ENCODE measurements at places on chromosomes 2 and 18. TPM values are rescaled to one million over a fixed set of nuclear protein-coding genes. Genes with fewer than 3 reads are reported as not detected.

HOXD11 gene
- not detected for total RNA-seq

- no peak overlapping the region for H3K4me3 ChIP-seq
- no peak overlapping the region for H3K27ac ChIP-seq
- H3K36me3 ChIP-seq, result peaks cover 47% of the 10 kb centered on the region
- DNase-seq, result peak; percentile 61
- H3K27me3 ChIP-seq, result no peaks in the 10 kb centered on the region
These were observed 75.7 kb upstream of the TFCP2L1 start for GRCh38 chr2:121360566-121361300.

DNA sequence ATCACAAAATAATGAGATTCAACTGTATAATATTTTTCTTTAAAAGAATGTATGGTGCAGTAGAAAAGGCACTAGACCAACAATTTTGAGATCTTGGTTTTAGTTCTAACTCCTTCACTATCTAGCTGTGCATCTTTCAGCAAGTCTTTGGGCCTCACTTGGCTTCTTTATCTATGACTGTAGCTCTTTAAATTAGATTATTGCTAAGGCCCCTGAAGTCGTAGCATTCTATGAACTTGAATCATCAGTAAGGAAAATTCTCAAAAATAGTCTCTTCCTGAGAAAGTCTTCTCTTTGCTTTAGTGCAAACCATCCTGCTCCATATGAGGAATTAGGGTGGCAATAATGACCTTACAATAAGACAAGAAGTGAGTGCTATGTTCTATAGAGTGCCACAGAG, 140.4 kb downstream of the FTCDNL1 start:
- H3K27me3 ChIP-seq, result no peaks in the 10 kb centered on the region
- H3K27ac ChIP-seq, result no peak overlapping the region
- H3K4me1 ChIP-seq, result no peaks in the 10 kb centered on the region
- no peak overlapping the region for H3K4me3 ChIP-seq

GRCh38 chr18:11750581-11751310, 61.7 kb downstream of the GNAL start:
- no peak overlapping the region for H3K4me3 ChIP-seq
- H3K4me1 ChIP-seq, result no peaks in the 10 kb centered on the region
- H3K27ac ChIP-seq, result no peak overlapping the region

DNA sequence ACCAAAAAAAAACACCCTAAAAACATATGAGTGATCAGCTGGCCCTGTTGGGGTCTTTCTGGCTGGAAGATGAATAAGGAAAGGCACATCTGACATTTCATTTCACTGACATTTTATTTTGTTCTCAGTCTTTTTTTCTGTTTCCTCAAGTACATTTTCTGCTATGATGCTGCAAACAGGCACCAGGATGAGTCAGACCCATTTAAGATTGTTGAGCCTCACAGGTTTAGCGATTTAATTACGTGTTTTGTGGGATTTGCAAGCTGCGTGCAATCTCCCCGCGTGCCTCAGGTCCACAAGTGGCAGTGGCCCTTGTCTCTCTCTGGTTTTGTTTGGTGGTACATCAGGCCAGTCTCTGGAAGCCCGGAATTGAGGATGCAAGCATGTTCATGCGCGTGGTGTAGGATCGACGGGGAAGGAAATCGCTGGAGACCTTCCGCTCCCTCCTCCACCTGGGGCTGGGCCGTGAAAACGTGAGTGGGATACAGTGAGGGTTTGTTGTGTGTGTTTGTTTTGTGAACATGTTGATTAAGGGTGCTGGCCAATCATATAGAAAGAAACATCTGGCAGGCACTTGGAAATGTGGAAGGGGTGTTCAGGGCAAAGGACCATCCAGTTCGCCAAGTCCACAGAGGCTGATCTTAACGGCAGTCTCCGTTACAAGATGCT, 120.2 kb upstream of the ZNF516 start:
- H3K36me3 ChIP-seq, result no peaks in the 10 kb centered on the region
- H3K27ac ChIP-seq, result no peak overlapping the region
- H3K4me1 ChIP-seq, result no peaks in the 10 kb centered on the region
- no peak overlapping the region for H3K4me3 ChIP-seq
- no peak for DNase-seq
- H3K27me3 ChIP-seq, result no peaks in the 10 kb centered on the region

SMYD1 gene
- total RNA-seq, result 2.7 TPM

GRCh38 chr2:113158884-113159553, 14.8 kb upstream of the PSD4 start:
- H3K27me3 ChIP-seq, result no peaks in the 10 kb centered on the region
- no peaks in the 10 kb centered on the region for H3K36me3 ChIP-seq
- DNase-seq, result no peak
- H3K4me3 ChIP-seq, result no peak overlapping the region
- no peaks in the 10 kb centered on the region for H3K4me1 ChIP-seq

GRCh38 chr2:29482348-29482747, 367.1 kb downstream of the CLIP4 start:
- no peak for DNase-seq
- no peak overlapping the region for H3K27ac ChIP-seq
- no peaks in the 10 kb centered on the region for H3K27me3 ChIP-seq
- no peaks in the 10 kb centered on the region for H3K36me3 ChIP-seq
- H3K4me1 ChIP-seq, result no peaks in the 10 kb centered on the region
- H3K4me3 ChIP-seq, result no peak overlapping the region

- no peak overlapping the region for H3K4me3 ChIP-seq
- H3K27me3 ChIP-seq, result no peaks in the 10 kb centered on the region
- DNase-seq, result no peak
- H3K36me3 ChIP-seq, result no peaks in the 10 kb centered on the region
- no peaks in the 10 kb centered on the region for H3K4me1 ChIP-seq
These were observed 567.1 kb upstream of the POU3F3 start for GRCh38 chr2:104286841-104287240.

FIGN gene
- 0.57 TPM for total RNA-seq

GRCh38 chr2:65357959-65358294, 74.5 kb downstream of the SPRED2 start:
- no peaks in the 10 kb centered on the region for H3K4me1 ChIP-seq
- H3K27me3 ChIP-seq, result no peaks in the 10 kb centered on the region
- H3K4me3 ChIP-seq, result no peak overlapping the region
- H3K27ac ChIP-seq, result no peak overlapping the region
- no peak for DNase-seq
- no peaks in the 10 kb centered on the region for H3K36me3 ChIP-seq

DNA sequence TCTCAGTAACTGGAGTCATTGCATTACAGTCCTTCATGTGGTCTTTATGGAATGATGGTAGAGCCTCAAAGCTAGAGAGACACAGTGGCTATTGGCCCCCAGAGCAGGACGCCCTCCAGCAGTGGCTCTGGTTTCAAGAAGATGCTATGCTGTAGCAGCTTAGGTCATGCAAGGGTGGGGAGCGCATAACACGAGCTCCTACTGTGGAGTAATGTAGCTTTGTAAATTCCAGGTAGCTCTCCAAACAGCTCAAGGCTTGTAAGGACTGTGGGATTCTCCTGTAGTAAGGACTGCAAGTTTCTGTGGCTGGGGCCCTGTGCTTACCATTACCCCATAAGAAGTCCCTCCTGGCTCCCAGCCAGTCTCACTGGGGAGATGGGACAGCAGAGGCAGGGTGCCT, 15.6 kb downstream of the APLF start:
- H3K27ac ChIP-seq, result no peak overlapping the region
- no peak for DNase-seq
- no peak overlapping the region for H3K4me3 ChIP-seq
- H3K4me1 ChIP-seq, result no peaks in the 10 kb centered on the region

GRCh38 chr18:58715540-58715939, 44.3 kb downstream of the MALT1 start:
- no peak overlapping the region for H3K27ac ChIP-seq
- no peak overlapping the region for H3K4me3 ChIP-seq
- peaks cover 12% of the 10 kb centered on the region for H3K4me1 ChIP-seq
- H3K36me3 ChIP-seq, result peaks cover 10% of the 10 kb centered on the region
- no peaks in the 10 kb centered on the region for H3K27me3 ChIP-seq

DNA sequence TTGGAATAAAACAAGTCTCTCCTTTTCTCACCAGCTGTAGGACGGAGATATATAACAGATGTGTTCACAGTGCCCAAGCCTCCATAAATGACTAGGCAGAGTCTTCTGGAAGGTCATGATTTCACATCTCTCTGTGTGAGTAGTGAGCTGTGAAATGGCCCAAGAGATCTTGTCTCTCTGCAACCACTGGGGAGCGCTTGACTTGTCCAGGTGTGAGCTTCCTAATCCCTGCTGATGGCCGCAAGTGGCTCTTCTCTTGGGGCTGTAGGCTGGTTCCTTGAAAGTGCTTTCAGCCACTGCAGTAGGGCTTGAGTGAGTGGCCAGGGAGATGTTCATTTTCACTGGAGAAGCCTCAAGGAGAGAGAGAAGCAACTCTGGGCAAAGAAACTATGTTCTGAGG, 38.1 kb upstream of the OTOS start:
- H3K27ac ChIP-seq, result no peak overlapping the region
- DNase-seq, result no peak
- no peak overlapping the region for H3K4me3 ChIP-seq
- no peaks in the 10 kb centered on the region for H3K36me3 ChIP-seq

- H3K27me3 ChIP-seq, result no peaks in the 10 kb centered on the region
- no peaks in the 10 kb centered on the region for H3K36me3 ChIP-seq
- no peak overlapping the region for H3K4me3 ChIP-seq
- peak; percentile 74 for DNase-seq
These were observed 104.5 kb downstream of the TDRD15 start for GRCh38 chr2:21228041-21228895.

GRCh38 chr2:126238251-126238650, 417.7 kb upstream of the GYPC start:
- no peak overlapping the region for H3K4me3 ChIP-seq
- no peak for DNase-seq
- H3K27me3 ChIP-seq, result no peaks in the 10 kb centered on the region
- H3K36me3 ChIP-seq, result no peaks in the 10 kb centered on the region

- DNase-seq, result no peak
- H3K27me3 ChIP-seq, result no peaks in the 10 kb centered on the region
- no peak overlapping the region for H3K4me3 ChIP-seq
These were observed 87.9 kb downstream of the ZEB2 start for GRCh38 chr2:144431998-144432397.

- no peak overlapping the region for H3K4me3 ChIP-seq
- H3K27me3 ChIP-seq, result no peaks in the 10 kb centered on the region
- no peak for DNase-seq
- no peaks in the 10 kb centered on the region for H3K36me3 ChIP-seq
- no peak overlapping the region for H3K27ac ChIP-seq
These were observed 230.9 kb downstream of the GCA start for GRCh38 chr2:162574615-162575452.

CPS1 gene
- total RNA-seq, result 160 TPM

DNA sequence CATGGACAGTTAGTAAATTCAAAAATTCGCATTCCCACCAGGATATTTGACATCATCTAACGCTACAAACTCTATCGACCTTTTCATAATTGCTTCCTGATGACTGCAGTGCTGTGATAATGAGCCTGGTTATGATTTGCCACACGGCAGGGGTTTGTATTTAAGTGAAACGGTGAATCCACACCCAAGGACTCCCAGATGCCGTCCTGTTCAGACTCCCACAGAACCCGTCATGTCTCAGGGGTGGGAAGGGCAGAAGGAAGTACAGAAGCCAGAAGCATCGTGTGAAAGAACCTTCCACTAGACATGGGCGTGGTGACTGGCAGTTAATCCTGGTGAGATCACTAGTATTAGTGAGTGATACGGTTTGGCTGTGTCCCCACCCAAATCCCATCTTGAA, 91.2 kb upstream of the TMEM18 start:
- H3K4me1 ChIP-seq, result no peaks in the 10 kb centered on the region
- no peaks in the 10 kb centered on the region for H3K36me3 ChIP-seq
- no peak for DNase-seq
- H3K27ac ChIP-seq, result no peak overlapping the region

DNA sequence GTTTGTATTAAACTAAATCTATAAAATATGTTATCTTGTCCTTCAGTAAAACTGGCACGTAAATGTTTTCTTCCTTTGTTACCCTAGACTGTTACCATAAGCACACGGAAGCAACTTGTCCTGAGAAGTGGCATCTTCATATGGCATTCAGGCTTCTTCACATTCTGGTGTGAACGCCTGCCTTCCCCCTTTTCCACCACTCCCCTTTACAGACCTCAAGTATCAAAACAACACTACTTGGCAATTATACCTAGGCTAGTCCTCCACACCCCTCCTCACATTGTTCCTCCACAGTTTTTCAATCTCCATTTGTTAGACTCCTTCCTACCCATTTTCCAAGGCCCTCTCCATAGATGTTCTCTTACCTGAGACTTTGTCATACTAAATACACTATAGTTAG, 2.9 kb downstream of the MEX3C start:
- H3K36me3 ChIP-seq, result no peaks in the 10 kb centered on the region
- peak overlapping the region; percentile 84 for H3K4me3 ChIP-seq
- DNase-seq, result no peak
- H3K27ac ChIP-seq, result peak overlapping the region; percentile 96
- H3K27me3 ChIP-seq, result no peaks in the 10 kb centered on the region

CNRIP1 gene
- 21.5 TPM for total RNA-seq

REG1A gene
- 632 TPM for total RNA-seq

- H3K36me3 ChIP-seq, result no peaks in the 10 kb centered on the region
- no peaks in the 10 kb centered on the region for H3K4me1 ChIP-seq
- H3K4me3 ChIP-seq, result no peak overlapping the region
These were observed 5.8 kb upstream of the PMAIP1 start for GRCh38 chr18:59893971-59894370.

MYO7B gene
- 381 TPM for total RNA-seq

COLEC11 gene
- 5.8 TPM for total RNA-seq

B3GNT7 gene
- total RNA-seq, result 154 TPM

- H3K36me3 ChIP-seq, result no peaks in the 10 kb centered on the region
- H3K4me3 ChIP-seq, result no peak overlapping the region
- peaks cover 4% of the 10 kb centered on the region for H3K4me1 ChIP-seq
- no peaks in the 10 kb centered on the region for H3K27me3 ChIP-seq
- no peak for DNase-seq
These were observed 45.5 kb downstream of the GATA6 start for GRCh38 chr18:22214731-22215528.

DNA sequence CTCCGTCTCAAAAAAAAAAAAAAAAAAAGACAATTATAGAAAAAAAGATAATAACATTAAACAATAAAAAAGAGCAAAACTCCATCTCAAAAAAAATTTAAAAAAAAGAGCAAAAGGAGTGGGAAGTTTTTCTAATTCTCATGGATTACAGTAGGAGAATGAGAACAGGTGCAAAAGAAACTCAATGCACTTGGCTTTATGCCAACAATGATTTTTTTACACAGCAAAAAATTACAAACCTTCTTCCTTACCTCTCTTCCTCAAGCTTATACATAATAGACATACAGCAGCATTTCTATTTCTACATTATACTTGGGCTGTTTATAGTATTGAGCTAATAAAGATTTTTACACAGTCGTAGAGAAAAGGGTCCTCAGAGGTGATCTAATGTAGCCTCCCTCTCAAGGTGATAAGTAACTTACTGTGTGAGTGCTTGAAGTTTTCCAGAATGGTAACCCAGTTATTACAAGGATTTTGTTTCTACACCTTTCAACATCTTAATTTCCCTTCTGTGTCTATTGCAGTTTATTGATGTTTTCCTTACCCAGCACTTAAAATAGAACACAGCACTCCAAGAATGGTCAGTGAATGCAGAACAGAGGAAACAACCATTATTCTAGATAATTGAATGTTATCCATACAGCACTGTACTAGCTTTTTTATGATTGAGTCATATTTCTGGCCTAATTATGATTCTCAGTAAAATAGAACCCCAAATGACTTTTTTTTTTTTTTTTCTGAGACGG, 34.9 kb upstream of the RNF138 start:
- no peak overlapping the region for H3K27ac ChIP-seq
- H3K36me3 ChIP-seq, result no peaks in the 10 kb centered on the region
- no peak overlapping the region for H3K4me3 ChIP-seq
- no peaks in the 10 kb centered on the region for H3K27me3 ChIP-seq
- no peaks in the 10 kb centered on the region for H3K4me1 ChIP-seq

Measured in Peyer's patch (tissue), 4 donors.